ENCODE measurements at places on chromosomes 7 and 10.

- no peak for DNase-seq
These were observed 12.3 kb downstream of the DDC start for GRCh38 chr7:50552921-50553320.

DNA sequence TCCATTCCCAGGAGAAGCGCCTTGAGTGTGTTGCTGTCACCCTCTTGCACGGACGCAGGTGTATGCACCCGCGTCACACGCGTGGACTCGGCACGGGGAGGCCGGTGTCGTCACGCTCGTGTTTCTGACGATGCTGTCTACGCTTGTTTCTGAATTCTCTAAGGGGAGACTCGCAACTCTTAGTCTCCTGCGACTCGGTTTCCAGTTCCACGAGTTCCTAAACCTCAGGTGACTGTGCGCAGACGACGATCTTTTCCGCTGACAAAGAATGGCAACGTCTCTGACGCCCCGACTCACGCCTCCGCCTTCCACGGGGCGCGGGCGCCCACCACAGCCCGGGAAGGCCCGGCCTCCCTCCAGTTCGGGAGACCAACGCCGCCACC, 579 bp downstream of the IDI1 start:
- peak; percentile 69 for DNase-seq

- DNase-seq: no peak
These were observed 638.4 kb downstream of the GALNT17 start for GRCh38 chr7:71770269-71770907.

DNA sequence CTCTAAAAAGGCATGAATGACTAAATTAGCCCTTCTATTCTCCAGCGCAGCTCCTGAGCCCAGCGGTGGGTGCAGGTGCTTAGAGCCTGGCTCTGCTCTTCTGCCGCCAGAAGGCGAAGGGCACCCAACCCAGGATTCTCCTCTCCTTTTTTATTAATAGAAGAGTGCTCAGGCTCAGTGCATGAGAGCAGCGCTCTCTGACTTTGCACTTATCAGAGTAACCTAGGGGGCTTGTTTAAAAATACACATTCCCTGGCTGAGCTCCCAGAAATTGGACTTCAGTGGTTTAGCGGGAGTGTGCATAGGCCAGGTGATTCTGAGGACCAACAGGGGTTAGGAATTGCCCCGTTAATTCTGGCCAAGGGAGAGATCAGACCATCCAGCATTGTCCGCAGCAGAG, 1.7 kb upstream of the PFKP start:
- no peak for DNase-seq

DNA sequence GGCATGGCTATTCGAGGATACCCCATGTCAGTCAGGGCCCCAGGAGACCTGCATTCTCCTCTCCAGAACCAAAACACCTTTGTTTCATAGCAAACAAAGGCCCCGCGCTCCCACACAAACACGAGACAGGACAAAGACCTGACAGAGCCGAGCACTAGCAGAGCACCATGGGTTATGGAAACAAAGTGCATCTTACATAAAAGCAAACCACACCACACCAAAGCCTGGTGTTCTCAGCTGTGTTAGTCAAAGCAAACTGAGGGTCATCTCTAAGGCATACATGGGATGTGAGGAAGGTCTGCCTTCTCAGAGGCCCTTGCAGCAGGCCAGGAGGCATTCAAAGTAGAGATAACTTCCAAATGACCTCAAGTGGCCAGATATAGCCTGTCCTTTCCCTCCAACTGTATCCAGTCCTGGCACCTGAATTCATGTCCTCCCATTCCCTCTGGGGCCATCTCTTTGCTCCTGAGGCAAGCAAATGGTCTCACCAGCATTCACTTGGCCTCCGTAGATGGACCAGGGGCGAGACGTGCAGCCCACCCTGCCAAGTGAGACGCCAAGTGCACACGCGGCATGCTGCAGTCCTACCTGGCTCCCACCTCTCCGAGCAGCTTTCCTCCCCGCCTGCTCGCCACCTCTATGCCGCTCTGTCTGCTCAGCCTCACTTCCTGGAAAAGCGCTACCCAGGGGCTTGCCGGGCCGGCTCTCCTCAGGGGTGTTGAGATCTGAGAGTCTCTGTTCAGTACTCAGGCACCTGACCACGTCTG, 45.3 kb upstream of the PDLIM1 start:
- DNase-seq: no peak

DNA sequence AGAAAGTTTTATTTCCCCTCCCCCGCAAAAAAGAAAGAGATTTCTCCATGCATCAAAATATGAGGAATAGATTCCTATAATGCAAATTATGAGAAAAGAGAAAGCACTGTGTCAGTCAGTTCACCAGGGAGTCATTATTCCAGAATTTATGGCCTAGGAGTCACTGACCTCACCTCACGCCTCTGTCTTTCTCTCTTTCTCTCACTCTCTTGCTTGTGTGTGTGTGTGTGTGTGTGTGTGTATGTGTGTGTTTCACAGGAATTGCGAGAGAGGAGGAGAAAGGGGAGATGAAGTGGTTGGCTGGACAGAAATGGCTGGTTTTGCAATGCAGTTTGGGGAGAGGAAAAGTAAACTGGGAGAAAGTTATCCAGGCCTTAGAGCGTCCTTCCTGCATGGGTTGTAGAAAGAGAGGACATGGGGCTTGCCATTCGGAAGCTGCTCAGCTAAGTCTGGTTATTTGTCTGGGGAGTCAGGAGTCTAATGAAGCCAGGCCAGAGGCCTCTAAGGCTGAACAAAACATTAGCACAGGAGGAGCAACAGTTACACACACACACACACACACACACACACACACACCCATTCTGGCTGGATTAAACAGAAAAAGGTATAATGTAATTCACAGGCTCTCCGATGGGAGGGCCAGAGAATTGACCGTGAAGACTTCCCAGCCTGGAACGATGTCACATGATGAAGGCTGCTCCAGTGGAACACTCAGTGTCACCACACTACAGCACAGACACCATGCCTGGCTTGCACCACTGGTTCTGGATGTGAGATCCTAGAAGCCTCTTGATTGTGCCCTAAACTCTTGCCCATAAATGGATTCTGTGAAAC, 12.8 kb upstream of the FFAR4 start:
- DNase-seq: no peak

DNA sequence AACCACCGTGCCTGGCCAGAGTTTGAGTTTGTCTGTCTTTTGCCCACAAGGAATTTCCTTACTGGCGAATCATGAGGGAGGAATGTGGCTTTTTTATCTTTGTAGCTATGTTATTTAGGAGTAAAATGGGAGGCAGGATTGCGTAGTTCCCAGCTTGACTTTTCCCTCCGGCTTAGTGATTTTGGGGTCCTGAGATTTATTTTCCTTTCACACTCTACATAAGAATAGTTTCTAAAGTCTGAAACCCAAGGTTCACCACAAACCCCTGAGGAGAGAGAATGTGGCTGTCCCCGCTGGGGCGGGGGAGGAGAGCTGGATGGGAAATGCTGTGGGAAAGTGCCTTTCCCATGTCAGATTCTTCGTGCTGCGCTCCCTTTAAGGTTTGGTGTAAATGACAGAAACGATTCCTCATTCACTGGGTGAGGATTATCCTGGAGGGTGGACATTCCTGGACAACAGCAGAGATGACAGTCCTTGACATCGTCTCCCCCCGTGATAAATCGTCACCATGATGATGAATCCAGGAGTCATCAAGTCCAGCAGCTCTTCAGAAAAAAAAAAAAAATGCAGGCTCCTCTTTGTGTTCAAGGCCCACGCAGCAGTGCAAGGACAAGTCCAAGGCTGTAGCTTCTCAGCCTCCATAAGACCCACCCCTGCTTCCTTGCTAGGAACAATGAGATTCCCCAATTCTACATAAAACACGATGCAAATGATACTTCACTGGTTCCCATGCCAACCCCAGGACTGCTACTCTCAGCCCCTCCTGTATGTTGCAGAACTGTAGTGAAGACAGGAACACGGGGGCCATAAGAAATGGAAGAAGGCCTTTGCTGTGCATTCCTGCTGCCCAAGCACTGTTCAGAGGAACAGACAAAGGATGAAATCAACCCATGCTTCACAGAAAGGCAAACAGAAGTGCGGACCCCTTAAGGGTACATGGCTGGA, 233.1 kb downstream of the CCDC3 start:
- DNase-seq: no peak

- no peak for DNase-seq
These were observed 85.8 kb downstream of the NRP1 start for GRCh38 chr10:33248638-33249037.

DNA sequence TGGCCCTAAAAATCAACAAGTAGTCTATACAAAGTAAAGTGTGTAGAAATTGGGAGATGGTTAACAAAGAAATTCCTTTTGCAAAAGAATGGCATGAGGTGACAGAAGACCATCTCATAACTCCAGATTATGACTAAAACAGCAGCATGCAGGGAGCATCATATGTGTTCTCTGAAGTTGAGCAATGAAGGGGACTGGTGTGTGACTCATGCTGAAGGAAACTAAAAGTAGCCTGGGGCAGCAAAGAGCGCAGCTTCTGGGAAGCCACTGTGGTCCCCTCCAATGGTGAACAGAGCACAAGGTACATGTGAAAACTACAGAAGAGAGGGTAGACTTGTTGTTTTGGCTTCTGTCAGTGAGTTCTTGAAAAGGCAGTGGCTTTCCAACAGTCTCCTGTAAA, 133.4 kb downstream of the MACC1 start:
- no peak for DNase-seq

GRCh38 chr10:80137031-80137862, 4.7 kb downstream of the PLAC9 start:
- DNase-seq: no peak

- DNase-seq: no peak
These were observed 134.2 kb downstream of the SND1 start for GRCh38 chr7:127786184-127786583.

GRCh38 chr7:22826593-22826992, 3.9 kb upstream of the TOMM7 start:
- DNase-seq: no peak

- DNase-seq: no peak
These were observed 212.0 kb downstream of the TWIST1 start for GRCh38 chr7:18905316-18905943.

- no peak for DNase-seq
These were observed 13.7 kb upstream of the PDLIM1 start for GRCh38 chr10:95304463-95304862.

DNA sequence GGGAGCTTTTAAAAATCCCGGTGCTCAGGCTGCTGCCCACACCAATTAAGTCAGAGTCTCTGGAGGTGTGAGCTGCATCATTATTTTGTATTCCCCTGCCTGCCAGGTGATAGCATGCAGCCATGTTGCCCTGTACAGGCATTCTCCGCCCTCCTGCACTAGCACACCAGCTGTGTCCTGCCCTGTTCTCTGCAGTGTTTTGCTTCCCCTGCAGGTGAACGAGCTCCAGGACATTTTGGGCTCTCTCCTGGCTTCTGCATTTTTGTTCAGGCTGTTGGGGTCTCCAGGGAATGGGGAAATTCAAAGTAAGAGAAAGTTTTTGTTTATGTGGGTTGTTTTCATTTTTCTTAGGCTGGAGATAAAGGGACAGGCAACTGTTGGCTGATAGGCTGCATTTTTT, 271.0 kb upstream of the COBL start:
- no peak for DNase-seq

DNA sequence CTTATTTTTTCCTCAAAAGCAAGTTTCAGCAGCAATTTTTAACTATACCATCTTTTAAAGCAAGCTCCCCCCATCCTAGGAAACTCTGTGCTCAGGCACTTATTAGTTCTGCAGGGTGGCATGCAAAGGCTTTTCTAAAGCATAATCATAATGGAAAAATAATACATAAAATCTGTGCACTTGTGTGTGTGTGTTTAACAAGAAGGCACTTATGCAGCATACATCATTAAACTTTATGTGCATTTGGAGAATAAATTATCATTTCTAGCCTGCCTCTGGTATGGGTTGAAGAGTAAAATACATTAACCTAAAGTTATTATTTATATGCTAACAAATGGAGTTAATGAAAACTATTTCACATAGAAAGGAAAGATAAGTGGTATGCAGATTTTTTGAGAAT, 5.6 kb upstream of the RASSF4 start:
- no peak for DNase-seq

DNA sequence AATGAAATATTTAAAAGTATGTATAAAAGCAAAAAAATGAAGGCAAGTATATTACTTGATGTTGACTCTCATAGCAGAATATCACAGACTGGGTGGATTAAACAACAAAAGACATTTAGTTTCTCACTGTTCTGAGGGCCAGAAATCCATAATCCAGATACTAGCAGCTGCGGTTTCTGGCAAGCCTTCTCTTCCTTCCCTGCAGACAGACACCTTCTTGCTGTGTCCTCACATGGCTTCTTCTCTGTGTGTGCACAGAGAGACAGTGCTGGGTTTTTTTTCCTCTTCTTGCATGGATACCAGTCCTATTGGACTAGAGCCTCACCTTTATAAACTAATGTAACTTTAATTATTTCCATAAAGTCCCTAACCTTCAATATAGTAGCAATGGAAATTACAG, 127.9 kb upstream of the AKR1E2 start:
- no peak for DNase-seq

DNA sequence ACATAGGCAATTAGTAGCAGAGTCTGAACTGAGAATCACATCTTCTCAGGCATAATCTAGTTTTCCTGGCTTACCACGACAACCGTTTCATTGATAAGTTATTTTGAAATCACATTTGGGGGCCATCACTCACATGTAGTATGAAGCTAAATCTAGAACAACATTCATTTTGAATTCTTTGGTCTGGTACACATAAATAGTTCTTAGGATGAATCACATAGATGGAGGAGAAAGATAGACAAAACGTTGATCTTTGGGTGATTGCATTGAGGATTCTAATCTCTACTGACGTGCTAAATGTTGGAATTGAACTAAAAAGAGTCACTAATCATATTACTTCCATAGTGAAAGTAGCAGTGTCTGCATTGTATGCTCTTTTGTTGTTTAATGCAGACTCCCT, 1022.6 kb downstream of the LRMDA start:
- DNase-seq: no peak

- DNase-seq: peak; percentile 62
These were observed 256.6 kb upstream of the GLI3 start for GRCh38 chr7:42493436-42494198.

GRCh38 chr10:46787321-46787615, 124.0 kb upstream of the PTPN20 start:
- peak; percentile 26 for DNase-seq

- peak; percentile 88 for DNase-seq
These were observed 17.6 kb downstream of the DNAJB12 start for GRCh38 chr10:72337039-72337629.

GRCh38 chr7:92699560-92699959, 109.4 kb upstream of the FAM133B start:
- no peak for DNase-seq

GRCh38 chr7:130131191-130131834, 61.0 kb downstream of the KLHDC10 start:
- DNase-seq: no peak

GRCh38 chr7:2018569-2019460, 213.9 kb downstream of the MAD1L1 start:
- DNase-seq: peak; percentile 20

DNA sequence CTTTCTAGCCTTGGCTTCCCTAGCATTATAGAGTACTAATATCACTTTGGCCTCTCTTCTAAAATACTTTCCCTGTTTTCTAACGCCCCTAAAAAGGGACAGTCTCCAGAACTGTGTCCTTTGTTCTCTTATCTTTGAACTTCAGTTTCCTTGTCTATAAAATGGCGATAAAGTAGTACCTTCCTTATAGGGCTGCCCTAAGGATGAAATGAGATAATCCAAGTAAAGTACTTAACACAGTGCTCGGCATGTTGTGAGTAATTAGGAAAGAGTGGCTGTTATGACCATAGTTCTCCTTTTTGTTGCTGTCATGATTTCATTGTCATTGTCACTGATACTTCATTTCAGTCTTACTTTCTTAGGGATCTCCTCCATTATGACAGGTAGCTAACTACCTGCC, 114.7 kb downstream of the EXOC4 start:
- DNase-seq: no peak
